ENCODE measurements at places on chromosomes 6 and 20.
A peak's percentile ranks its signal among the peaks of the same experiment; 100 is the strongest.

- DNase-seq, result no peak
These were observed 154.5 kb downstream of the CFAP61 start for GRCh38 chr20:20206788-20207187.

DNA sequence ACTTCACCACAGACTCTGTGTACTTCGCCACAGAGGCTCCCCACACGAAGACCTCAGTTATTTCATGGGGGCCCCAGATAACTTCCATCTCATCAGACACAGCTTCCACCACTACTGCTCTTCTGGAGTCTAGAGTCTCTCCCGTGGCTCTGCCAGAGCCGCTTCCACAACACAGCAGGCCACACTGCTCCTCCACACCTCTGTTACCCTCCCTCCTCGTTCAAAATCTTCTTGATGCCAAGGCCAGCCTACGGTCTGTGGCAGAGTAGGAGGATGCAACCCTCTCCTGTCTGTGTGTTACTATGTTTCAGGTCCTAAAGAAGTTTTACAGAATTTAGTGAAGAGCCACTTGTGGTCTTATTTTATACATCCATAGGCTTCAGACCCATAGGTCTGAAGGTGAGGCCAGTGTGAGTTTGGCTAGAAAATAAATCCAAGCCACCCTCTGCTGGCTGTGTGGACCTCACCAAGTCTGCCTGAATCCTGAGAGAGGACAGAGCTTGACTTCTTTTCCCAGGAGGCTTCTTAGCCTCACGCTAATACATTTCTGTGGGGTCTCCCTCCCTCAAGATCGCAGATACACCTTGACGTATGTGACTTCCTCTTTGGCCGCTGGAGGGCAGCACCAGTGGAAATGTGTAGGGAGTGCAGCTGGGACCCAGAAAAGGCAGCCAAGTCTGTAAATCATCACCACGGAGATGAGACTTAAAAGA is 197.7 kb downstream of the FAXC start:
- peak; percentile 34 for DNase-seq

DNA sequence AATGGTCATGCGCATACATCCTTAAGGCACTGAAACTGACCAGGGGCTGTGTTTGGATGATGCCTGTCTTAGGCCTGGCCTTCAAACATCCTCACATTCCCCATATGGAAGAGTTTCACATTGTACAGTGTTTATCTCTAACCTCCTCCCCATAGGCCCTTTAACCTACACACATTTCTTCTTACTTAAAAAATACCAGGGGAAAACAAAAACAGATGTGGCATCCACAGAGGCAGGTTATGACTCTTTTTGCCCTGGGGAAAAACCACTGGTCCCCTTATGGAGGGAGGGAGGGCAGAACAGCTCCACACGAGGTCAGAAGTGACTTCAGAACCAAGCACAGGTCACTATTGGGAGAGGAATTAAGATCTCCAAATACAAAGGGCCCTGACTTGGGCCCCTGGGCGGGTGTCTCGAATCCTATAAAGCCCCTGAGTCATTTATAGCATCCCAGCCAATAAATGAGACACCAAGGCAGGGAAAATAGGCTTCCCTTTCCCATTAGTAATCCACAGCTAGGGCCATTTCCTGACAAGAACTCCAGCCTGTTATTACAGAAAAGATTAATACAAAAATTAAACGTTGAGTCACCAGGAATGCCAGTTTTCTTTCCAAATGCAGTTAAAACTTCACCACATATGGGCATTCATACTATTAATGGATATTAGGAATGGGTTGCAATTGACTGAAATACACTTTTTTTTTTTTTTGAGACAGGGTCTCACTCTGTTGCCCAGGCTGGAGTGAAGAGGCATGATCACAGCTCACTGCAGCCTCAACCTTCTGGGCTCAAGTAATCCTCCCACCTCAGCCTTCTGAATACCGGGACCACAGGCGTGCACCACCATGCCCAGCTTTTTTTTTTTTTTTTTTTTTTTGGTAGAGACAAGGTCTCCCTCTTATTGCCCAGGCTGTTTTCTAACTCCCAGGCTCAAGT is 107.2 kb downstream of the ATP9A start:
- DNase-seq, result no peak

DNA sequence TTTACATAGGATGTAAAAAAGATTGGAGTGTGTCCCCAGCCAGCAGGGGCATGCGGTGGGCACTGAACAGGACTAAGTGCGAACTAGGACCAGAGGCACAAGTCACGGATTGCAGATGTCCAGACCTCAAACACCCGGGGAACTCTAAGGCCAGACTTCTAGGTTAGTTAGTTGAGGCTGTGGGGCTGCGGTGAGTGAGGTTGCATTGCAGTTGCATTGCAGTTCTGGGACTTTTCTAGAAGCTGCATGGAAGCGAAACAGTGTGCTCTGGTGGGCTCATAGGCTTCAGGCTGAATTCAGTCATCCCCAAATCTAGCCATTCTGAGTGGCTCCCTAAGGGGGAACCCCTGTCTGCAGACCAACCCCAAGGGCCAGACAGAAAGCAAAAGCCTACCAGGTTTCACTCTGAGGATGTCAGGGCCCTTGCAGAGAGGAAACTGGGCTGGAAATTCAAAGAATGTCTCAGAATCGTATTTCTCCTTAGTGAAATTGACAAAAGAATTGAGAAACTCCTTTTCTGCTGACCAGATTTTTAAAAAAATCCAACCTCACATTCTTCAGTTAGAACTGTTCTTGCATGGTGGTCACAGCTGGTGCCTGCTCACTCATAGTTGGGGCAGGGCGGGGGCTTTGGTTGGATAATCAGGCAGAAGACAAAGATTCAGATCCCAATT is 182.8 kb downstream of the ZDHHC14 start:
- no peak for DNase-seq

- no peak for DNase-seq
These were observed 102.2 kb downstream of the ZNF217 start for GRCh38 chr20:53491462-53491861.

DNA sequence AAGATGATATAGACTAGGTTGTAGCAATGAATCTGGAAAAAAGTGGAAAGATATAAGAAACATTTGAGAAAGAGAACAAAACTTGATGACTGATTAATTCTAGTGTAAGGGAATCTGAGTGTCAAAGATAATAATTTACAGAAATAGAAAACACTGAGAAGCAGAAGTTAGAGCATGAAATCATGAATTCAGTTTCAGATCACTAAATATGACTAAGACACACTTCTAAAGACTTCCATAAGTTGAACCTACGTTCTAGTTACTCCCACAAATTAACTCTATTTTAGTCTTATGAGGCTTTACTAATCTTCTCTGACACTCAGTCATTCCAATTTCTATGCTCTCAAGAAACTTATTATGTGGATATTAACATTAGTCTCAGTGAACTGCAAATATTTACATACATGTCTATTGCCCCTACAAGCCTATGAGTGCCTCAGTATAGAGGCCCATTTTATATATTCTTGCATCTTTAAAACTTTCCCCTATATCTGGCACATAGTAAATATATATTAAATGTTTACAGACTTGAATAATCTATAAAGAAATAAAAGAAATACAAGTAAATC is 30.4 kb downstream of the IBTK start:
- no peak for DNase-seq

DNA sequence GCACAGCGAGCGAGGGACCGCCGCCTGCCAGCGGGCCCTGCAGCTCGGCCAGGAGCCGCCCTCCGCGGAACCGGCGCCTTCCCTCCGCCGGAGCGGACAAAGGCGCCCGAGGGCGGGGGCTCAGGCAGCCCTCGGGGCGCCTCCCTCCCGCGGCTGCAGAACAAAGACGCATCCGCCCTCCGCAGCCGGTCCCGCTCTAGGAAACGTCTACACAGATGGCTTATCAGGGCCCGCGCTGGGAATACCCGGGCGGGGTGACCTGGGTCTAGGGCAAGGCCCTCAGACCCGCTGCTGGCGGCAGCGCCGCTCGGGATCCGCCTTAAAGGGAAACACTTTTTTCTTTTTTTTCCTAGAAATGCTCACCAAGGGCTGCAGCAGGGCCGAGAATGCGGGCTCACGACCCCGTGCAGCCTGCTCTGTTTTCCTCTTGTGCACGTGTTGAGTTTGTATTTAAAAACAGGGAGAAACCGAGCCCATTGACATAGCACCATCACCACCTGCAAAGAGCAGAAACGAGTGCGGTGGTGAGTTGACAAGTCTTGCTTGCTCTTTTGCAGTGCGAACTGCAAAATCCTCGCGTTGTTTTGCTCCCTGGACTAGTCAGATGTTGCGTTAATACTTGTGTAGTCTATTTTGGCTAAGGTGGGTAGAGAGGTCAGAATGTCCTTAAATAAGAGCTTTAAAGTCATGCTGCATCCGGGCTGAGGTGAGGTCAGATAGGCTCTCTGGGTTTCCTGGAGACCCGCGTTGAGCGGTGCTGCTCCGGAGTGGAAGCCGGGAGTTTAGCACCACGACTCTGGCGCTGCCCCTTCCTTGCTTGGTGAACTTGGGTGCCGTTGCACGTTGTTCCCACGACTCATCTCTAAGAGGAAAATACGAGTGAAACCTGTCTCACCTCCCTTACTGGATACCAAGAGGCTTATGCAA is 1.1 kb upstream of the RPS6KA2 start:
- DNase-seq, result peak; percentile 82

DNA sequence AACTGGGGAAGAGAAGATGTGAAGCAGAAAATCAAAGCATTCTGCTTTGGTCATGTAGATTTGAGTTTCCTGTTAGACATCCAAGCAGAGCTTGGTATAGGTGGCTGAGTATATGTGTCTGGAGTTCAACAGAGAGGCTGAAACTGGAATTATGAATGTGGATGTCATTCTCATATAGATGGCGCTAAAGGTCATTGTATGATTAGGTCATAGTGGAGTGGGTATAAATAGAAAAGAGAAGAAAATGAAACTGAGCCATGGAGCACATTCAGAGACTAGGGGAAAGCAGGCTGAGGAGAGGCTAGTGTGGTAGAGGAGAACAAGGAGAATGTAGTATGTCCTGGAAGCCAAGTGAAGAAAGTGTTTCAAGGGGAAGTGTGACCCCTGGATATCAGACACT is 295.6 kb upstream of the PLN start:
- no peak for DNase-seq

DNA sequence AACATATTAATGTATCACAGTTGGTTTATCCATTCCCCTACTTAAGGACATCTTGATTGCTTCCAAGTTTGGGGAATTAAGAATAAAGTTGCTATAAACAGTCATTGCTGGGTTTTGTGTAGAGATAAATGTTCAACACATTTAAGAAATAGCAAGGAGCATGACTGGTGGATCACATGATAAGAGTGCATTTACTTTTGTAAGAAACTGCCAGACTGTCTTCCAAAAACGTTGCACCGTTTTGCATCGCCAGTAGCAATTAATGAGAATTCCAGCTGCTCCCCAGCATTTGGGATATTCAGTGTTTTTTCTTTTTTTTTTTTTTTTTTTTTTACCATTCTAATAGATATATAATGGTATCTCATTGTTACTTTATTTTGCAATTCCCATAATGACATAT is 695.7 kb upstream of the GJE1 start:
- no peak for DNase-seq

DNA sequence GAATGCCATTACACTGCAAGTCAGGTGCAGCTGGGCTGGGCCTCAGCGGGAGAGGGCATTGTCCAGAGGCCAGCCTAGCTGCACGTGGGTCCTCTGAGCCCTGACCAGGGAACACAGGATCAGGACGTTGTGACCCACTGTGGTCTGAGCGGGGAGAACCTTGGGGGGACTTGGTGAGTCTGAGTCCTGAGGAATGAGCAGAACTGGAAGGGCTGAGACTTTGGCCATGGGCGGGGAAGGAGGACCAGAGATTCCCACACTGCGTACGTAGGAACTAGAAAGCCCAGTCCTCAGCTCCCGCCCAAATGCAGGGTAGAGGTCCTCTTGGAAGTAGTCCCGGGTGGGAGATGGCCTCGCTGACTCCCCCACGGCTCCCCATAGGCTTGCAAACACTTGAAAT is 42.5 kb downstream of the GABRR2 start:
- no peak for DNase-seq

DNA sequence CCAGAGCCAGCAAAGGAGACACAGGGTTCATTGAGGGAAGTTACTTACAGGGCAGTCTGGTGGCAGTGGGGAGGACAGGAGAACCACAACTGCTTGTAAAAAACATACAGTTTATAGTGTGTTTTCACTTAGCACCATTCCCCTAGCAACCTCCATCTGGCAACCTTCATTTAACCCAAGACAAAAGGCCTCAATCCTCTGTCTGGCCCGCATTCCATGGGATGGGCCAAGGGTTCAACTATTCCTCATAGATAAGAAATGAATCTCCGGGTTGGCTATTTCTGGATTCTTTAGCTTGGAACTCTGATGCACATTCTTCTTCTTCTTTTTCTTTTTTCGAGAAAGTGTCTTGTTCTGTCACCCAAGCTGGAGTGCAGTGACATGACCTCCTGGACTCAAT is 26.3 kb upstream of the FYN start:
- DNase-seq, result no peak

- no peak for DNase-seq
These were observed 100.4 kb downstream of the AFG1L start for GRCh38 chr6:108395297-108395696.

DNA sequence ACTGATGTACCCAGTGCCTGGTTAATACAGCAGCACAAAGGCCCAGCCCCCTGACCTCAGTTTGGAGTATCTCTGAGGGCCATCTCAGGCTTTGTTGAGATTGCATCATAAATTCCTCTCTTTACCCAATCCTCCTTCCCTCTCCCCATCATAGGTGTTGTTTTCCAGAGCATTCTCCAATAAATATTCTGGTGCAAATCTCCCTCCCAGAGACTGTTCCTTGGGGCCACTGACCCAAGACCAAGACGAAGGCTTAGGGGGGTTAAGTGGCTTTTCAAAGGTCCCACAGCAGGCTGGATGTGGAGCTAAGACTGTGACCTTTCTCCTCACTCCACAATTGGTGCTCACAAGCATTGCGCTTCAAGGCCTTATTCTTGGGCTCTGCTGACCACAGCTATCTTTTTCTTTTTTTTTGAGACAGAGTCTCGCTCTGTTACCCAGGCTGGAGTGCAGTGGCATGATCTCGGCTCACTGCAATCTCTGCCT is 72.4 kb upstream of the ZMYND8 start:
- DNase-seq, result no peak

DNA sequence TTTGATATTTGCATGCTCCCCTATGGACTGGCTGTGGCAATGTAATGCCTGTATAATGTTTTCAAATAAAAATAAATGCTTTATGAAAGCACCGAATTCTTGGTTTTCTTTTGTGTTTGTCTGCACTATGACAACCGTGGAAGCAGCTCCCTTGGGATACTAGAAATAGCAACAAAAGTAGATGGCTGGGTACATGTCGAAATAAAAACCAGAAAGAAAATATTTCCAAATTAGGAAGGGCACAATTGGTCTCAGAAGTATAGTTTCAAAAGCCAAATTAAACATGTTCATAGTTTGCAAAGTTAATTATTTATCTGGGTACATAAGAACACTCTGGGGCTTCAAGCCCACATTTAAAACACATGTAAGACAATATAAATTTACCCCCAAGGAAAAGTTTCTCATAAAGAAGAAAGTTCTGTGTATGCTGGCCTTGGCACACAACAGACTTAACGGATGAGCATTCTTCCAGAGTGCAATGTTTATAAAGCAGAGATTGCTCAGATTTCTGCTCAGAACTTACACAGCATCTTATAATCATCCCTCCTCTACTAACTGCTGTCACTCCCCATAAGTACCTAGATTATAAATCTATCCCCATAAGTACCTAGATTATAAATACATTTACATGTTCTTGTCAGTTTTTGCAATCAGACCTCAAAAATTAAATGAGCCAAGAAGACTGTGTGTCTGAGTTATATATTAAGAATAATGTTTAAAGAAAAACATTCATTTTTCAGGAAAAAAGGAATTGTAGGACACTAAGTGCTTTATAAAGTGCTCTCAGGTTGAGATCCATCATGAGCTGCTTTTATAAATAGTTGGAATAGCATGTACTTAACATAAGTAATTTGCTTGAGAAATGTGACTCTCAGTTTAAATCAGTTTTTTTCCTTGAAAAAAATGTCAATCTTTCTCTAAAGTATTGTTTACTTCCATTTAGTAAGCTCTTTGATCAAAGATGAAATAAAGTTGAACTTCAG is 230.2 kb upstream of the PLN start:
- DNase-seq, result no peak
